ENCODE measurements at places on chromosomes 13 and 19.
A peak's percentile ranks its signal among the peaks of the same experiment; 100 is the strongest.

GRCh38 chr13:77985866-77986636 is 67.4 kb upstream of the EDNRB start:
- DNase-seq = no peak

DNA sequence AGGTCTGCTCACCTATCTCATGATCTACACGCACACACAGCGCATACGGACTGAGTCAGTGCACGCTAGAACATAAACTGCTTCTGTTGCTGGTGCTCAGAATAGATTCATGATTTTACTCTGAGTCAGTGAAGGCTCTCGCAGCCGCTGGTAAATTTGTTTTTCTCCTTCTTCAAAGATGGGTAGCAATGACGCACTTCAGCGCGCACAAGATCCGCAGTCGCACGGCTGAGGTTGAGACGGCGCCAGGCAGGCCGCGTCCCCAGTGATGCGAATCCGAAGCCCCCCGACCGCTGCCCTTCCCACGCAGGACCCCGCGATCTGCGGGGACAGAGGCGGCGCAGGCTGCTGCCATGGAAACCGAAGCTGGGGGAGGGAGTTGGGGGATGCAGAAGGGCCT is 103.7 kb upstream of the USP29 start:
- no peak for DNase-seq

- DNase-seq = no peak
Observed at GRCh38 chr19:2376784-2377519, 16.9 kb downstream of the TMPRSS9 start.

DNA sequence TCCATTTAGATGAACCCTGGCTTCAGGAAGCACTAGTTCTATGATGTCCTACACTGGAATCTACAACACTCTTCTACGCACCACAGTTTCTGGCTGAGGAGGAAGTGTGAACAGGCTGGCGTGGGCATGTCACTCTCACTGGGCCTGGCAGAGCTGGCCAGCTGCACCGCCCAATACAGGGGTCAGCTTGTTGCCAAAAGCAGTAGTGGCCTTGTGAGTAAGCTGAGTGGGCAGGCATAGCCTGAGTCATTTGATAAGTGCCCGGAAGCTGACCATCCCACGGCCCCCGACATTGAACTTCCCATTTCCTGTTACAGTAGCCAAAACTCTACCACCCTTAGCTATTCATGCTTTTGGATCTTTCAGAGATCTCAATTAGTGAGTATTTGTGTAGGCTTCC is 240.9 kb upstream of the SERP2 start:
- DNase-seq = no peak

- peak; percentile 58 for DNase-seq
Observed at GRCh38 chr19:48391100-48392005, at the start of gene KDELR1. KDELR1 (minus strand) TSS chr19:48391551; CDS start chr19:48391358, 193 bp downstream.

DNA sequence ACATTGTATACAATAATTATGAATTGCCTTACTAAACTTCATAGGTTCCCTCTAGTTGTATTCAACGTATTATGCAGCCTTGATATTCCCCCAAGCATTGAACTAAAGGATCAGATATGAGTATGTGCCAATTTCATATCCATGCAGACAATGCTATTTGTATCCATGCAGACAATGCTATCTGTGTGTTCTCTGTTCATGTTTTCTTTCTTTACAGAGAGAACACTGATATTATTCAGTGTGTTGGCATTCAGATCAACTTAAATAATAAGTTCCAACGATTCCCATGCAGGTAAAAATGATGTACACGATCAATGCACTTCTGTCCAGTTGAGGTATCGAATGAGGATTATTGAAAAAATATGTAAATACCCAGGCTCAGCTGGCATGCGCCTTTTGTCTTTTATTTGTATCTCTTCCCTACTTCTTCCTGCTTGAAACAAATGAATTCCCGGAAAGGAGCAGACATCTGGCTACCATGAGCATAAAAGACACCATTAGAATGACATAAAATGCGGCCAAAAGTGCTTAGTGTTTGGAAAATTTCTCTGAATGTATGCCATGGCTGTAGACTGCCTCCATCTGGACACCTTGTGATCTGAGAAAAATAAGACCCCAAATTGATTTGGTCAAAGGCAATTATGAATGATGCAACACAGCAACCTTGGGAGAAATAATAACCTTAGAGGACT is 731.5 kb downstream of the SLITRK1 start:
- no peak for DNase-seq

DNA sequence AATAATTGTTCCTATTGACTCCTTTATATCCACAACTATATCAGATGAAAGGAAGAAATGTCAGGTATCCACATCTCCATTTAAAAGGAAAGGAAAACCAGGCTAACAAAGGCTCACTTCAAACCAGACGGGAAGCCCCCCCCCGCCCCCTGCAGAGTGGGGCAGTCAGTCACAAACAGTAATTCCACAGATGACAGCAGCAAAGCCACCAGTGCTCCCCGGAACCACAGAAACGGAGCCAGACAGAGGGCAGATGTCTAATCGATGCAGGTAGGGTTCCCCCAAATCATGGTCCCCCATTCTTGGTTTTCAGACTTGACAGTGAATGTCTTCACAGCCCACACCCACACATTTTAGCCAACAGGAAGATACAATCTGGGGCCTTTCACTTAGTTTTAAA is 100.8 kb downstream of the STK24 start:
- peak; percentile 15 for DNase-seq

DNA sequence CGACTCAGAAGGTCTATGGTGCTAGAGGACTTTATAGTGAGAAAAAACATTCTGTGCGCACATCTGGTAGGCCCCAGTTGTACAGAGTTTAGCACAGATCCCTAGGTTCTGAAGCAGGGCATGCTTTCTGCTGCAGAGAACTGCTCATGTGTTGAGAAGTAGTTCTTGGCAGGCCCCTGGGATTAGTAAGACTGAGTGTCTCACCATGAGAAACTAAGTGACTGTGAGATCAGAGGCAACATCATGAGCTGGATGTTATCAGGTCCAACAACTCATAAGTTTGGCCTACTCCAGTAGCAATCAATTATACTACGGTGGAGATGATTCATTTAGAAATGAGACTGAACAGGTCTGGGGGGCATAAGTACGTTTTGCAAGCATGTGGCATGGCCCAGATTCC is 507.4 kb upstream of the KLF12 start:
- no peak for DNase-seq

- DNase-seq = no peak
Observed at GRCh38 chr19:47507012-47507411, 7.9 kb downstream of the NAPA start.

DNA sequence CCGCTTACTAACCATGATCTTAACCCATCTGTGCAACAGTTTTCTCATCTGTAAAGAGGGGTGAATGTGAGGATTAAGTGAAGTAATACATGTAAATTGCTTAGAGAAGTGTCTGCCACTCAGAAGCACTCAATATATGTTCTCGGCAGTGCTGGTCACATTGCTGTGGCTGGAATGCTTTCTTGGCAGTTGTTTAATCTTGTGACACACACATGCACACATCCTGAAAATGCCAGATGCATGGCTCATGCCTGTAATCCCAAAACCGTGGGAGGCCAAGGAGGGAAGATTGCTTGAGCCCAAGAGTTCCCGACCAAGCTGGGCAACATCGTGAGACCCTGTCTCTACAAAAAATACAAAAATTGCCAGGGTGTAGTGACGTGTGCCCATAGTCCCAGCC is 4.9 kb upstream of the DMKN start:
- DNase-seq = no peak

- DNase-seq = no peak
Observed at GRCh38 chr19:52398081-52398441, 412 bp downstream of the ZNF528 start.

- DNase-seq = no peak
Observed at GRCh38 chr13:38264363-38265131, 85.1 kb upstream of the UFM1 start.

GRCh38 chr13:100825557-100825956 is 151.0 kb upstream of the TMTC4 start:
- DNase-seq = no peak

Data from stimulated activated CD8-positive, alpha-beta memory T cell treated with anti-CD3 and anti-CD28 coated beads, Interleukin-2, amount 100 ng/mL, for 1 hour (primary cell).